Left ventricle myocardium superior (tissue), 1 donor: ENCODE measurements at places on chromosomes 13 and 19. TPM values are rescaled to one million over a fixed set of nuclear protein-coding genes. Genes with fewer than 3 reads are reported as not detected.

CLEC17A gene
- total RNA-seq = not detected

PCCA gene
- 72.5 TPM for total RNA-seq

C13orf46 gene
- 0.37 TPM for total RNA-seq

CFD gene
- total RNA-seq = 252 TPM

ZNF627 gene
- total RNA-seq = 5.2 TPM

PRR36 gene
- total RNA-seq = 0.15 TPM

SIGLEC8 gene
- 0.15 TPM for total RNA-seq

NTF4 gene
- total RNA-seq = not detected

IGFL1 gene
- total RNA-seq = not detected

CYP2A7 gene
- total RNA-seq = not detected

PDX1 gene
- not detected for total RNA-seq

KIR3DL1 gene
- total RNA-seq = not detected

LYPD3 gene
- 0.15 TPM for total RNA-seq

GAPDHS gene
- not detected for total RNA-seq

CGB2 gene
- not detected for total RNA-seq

PGLYRP1 gene
- total RNA-seq = 0.50 TPM

GJB6 gene
- not detected for total RNA-seq

LCP1 gene
- total RNA-seq = 22.9 TPM

SOX1 gene
- total RNA-seq = not detected

ALOX5AP gene
- 10.1 TPM for total RNA-seq

MBD3L2 gene
- total RNA-seq = not detected

SLC25A41 gene
- total RNA-seq = 0.25 TPM

KLK2 gene
- not detected for total RNA-seq

C5AR1 gene
- 5.3 TPM for total RNA-seq

CD37 gene
- total RNA-seq = 6.5 TPM

EPN1 gene
- total RNA-seq = 250 TPM
